CD8-positive, alpha-beta memory T cell (primary cell): ENCODE measurements at places on chromosomes 1 and 21. TPM values are rescaled to one million over a fixed set of nuclear protein-coding genes. Genes with fewer than 3 reads are reported as not detected.
A peak's percentile ranks its signal among the peaks of the same experiment; 100 is the strongest.

- DNase-seq: no peak
These were observed 62.1 kb downstream of the KDM1A start for GRCh38 chr1:23081376-23081775.

DNA sequence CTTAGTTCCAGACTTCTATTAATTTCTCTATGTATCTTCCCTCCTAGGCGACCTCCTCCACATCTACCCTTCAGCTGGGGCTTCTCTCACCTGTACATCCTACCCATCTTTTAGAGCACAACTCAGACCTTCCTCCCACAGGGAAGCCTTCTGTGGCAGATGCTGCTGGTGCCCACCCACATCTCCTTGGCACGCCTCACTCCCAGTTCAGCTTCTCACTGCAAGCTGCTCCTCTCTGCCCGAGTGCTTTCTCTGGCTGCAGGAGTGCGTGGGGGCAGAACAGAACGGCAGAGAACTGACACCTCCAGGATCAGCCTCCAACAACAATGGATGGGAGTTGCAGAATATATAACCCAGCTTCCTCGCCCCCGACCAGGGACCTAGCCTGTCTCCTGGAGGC is 36.5 kb downstream of the ZBTB18 start:
- DNase-seq: no peak

DNA sequence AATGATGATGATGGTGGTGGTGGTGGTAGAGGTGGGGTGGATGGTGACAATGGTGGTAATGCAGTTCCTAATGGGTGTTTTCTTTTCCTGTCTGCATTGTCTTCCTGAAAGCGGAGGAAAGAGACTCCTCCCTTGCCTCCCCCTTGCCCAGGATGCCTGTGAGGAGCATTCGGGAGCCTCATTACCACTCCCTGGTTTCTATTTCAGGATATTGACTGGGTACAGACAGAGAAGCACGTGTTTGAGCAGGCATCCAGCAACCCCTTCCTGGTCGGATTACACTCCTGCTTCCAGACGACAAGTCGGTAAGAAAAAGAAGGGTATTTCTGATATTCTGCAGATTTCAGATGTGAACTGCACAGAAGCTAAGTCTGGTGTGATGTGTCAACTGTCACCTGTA is 38.8 kb downstream of the FAAP20 start:
- no peak for DNase-seq

GRCh38 chr1:157829210-157829609 is 9.3 kb upstream of the FCRL1 start:
- DNase-seq: no peak

- no peak for DNase-seq
These were observed 40.8 kb upstream of the A3GALT2 start for GRCh38 chr1:33361532-33362235.

DNA sequence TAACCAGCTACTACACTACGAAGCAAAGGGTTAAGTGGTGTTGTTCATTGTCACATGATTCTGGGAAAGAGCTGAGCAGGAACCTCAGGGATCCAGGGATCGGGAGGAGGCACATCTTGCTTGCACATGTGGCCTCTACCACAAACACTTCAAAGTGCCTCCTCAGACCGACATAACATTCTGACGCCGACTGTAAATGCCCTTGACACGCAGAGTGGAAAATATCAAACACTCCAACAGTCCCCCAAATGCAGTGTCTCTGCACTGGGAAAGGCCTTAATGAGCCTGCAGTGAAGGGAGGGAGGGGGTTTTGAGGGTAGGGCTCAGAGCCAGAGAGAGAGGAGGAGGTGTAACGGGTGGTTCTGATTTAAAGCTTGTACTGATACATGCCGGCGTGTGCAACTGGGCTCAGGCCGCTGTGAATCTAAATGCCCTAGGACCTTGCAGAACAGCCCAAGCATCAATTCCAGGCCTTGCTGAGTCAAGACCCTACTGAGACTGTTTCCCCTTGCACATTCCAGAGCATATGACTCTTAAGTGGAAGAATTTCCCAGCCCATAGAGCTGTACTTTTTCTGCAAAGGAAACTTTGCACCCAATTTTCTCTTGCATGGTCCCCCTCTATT is 163.7 kb downstream of the NTMT2 start:
- no peak for DNase-seq

DNA sequence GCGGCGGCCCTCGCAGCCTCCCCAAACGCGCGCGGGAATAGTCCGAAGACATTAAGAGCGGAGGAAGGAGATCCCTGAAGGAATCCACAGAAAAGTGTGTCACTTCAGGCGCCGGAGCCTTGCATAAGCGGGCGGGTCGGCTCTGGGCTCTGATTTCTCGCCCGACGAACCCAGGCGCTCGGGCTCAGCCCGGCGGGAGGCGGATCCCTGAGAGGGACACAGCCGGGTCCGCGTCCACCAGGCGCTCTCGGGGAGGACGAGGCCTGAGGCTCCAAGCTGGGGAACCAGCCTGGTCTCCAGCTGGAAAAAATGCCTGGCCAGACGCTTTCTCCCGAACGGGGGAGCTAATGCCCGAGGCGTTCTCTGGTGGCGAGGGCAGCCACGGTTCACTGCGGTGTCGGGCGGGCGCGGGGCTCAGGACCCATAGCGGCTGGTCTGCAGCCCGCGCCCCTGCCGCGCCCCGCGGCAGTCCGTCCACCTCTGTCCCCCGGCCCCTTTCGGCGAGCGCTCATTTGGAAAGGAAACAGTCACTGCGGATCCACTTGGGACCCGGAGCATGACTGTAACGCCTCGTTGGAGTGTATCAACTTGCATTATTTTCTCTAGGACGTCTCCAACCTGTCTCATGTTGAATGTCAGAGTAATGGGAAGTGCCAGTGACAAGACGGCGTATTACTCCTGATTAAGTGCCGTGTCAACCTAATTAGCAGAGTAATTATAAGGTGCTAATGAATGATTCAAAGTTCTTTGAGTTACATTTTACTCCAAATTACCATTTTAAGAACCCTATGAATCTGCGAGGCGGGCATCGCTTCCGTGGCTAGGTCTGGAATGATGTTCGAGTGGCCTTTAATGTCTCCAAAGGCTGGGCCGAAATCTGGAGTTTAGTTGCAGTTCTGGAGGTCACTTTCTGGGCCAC is 1.6 kb upstream of the BARHL2 start:
- DNase-seq: no peak

- no peak for DNase-seq
These were observed 2.7 kb downstream of the SERPINC1 start for GRCh38 chr1:173914366-173914871.

DNA sequence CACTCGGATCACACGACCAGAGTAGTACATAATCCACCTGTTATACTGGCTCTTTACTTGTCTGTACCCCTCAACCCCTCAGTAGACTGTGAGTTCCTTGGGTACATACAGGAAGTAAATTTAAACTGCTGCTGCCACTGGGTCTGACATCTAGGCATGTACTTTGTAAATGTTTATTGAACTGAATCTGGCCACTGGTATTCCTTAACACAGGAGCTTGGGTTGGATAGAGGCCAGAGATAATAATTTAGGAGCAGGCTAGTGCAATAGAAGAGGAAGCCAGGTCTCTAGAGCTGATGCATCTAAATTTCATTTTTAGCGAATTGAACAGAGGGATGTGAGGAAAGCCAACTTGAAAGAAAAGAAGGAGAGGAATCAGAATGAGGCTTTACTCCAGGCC is 12.4 kb downstream of the TTC4 start:
- no peak for DNase-seq

DNA sequence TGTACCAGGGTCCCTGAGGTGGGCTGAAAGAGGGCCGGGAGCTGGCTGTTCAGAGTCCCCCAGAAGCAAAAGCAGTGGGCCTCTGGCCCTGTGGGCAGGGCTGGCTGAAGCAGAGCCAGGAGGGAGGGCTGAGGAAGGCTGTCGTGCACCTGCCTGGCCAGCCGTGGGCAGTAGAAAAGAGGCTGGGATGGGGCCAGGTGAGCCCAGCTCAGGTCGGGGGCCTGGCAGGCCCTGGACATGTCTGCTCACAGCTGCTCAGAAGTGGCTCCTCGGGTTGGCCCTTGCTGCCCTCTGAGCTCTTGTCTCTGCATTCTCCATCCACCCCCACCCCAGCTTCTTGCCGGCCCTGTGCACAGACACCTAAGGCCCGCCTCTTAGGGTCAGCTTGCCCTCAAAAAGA is 60.0 kb downstream of the TCP10L start:
- DNase-seq: no peak

DNA sequence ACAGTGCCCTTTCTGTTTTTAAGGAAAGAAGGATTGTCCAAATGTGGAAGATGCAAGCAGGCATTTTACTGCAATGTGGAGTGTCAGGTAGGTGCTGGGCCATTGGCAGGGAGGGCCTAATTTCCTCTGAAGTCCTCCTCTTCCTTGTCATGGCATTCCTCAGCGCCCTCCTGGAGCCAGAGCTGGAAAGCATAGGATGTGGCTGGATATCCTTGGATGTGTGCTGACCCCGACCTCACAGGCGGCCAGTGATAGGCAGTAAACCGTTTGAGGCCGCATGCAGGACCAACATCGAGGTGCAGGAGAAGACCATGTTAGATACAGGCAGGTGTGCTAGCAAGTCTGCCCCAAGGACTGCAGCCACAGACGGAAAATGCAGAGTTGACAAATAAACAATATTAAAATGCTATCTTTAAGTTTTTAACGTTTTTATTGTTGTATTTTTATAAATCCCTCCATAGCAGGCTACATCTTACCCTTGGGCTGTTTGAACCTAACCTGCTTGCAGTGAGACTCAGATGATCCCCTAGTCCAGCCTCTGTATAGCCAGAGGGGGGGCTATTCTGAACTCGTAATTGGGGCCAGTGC is 24.3 kb downstream of the SMYD2 start:
- no peak for DNase-seq

- no peak for DNase-seq
These were observed 115.7 kb downstream of the PIGK start for GRCh38 chr1:77103486-77103885.

- no peak for DNase-seq
These were observed 8.1 kb downstream of the DPH5 start for GRCh38 chr1:101017448-101017847.

DNA sequence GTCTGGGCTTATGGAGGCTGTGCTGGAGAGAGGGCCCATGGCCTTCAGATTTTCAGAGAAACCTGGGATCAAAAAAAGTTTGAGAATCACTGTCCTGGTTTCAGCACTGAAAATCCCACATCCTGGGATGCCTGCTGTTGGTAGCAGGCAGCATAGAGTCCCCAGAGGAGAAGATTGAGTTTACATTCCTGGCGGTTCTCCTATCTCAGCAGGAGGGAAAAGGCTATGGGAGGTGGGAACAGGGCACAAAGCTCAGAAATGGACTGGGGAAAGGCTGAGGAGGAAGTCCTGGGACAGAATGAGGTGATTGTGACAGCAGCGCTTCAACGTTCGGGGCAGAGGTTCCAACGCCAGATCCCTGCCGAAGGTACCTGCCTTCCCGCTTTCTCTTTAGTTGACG is 103.4 kb downstream of the ETS2 start:
- no peak for DNase-seq

GRCh38 chr1:85417876-85418275 is 47.1 kb downstream of the DDAH1 start:
- DNase-seq: no peak

DNA sequence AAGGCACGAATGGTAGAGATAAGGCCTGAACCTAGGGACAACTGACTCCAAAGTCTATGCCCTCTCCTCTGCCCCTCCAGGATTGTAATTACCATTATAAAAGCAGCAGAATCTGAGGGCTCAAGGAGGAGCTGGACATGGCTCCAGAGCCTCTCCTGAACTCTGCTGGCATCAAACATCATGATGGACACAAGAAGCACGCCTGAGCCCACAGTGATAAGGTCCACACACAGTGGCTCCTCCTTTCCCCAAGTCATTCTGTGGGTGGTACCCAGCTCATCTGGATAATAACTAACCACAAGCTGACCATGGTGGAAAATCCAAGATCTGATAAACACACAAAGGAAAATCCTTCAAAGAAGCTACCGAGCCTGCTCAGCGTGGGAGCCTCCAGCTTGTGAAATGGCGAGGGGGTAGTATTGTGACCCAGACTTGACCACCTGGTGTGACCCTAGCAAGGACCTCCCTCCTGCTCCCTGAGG is 85.2 kb downstream of the HIVEP3 start:
- no peak for DNase-seq

GRCh38 chr1:6105763-6106162 is 60.1 kb downstream of the KCNAB2 start:
- DNase-seq: no peak

DNA sequence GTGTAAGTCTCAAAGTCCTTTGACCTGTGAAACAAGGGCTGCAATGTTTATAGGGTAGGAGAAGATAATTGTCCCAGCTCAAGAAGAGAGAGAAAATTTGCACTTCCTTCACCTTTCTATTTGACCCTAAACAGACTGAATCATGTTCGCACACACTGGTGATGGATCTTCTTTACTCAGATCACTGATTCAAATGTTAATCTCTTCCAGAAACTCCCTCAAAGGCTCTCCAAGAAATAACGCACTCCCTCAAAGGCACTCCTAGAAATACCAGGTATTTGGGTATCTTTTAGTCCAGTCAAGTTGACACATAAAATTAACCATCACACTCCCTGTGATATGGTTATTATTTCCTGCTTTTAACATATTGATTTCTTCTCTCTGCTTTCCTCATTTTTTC is 30.5 kb upstream of the PTGS2 start:
- DNase-seq: no peak

DNA sequence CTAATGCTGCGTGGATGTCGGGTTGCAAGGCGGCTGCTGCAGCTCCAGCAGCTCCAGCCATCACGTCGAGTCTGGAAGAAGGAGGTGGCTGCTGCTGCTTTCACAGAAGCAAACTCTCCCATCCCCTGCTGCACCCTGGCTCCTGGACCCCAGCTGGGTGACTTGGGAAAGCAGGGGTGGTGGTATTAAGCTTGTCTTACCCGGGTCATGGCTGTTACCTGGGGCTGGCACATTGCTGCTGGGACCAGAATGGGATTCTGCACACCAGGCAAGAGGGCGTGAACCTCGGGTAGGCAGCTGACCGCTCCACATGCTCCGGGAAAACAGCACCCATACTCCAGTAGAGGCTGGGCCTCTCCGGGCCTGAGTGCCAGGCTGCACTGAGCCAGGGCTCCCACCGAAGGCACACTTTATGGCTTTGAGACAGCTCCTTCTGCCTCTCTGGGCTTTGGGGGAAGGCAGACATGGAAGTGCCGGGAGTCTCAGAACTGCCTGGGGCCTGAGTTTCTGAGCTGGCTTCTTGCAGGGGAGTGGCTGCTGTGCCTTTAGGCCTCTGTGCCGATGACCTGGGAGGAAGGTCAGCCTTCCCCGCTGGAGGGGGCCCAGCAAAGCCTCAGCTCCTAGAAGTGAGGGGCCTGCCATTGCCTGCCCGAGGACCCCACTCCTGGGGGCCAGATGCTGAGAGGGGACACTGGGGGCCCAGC is 1.2 kb downstream of the SMIM1 start:
- DNase-seq: no peak

- DNase-seq: no peak
These were observed 60.3 kb upstream of the PGD start for GRCh38 chr1:10338611-10339010.

- DNase-seq: peak; percentile 30
These were observed 61.0 kb downstream of the WDR4 start for GRCh38 chr21:42818328-42818749.

GRCh38 chr21:46518983-46519583 is 60.4 kb downstream of the DIP2A start:
- DNase-seq: no peak

GRCh38 chr1:221165839-221166500 is 286.7 kb downstream of the HLX start:
- no peak for DNase-seq

GRCh38 chr1:66750577-66750976 is 1.7 kb upstream of the DYNLT5 start:
- DNase-seq: no peak

Gene NUCKS1
- 162 TPM for total RNA-seq

Gene S100A3
- total RNA-seq: not detected

Gene LCE6A
- not detected for total RNA-seq

Gene HIVEP3
- 23.0 TPM for total RNA-seq

Gene FAM131C
- 0.62 TPM for total RNA-seq

Gene EPS8L3
- not detected for total RNA-seq

Gene CFAP141
- not detected for total RNA-seq
